ENCODE measurements at places on chromosomes 12 and 14. TPM values are rescaled to one million over a fixed set of nuclear protein-coding genes. Genes with fewer than 3 reads are reported as not detected.
A peak's percentile ranks its signal among the peaks of the same experiment; 100 is the strongest.

GRCh38 chr12:94174576-94174975 is 26.2 kb downstream of the PLXNC1 start:
- H3K27ac ChIP-seq, result no peak overlapping the region
- H3K4me1 ChIP-seq, result peaks cover 54% of the 10 kb centered on the region
- H3K36me3 ChIP-seq, result peaks cover 16% of the 10 kb centered on the region
- peak; percentile 72 for DNase-seq
- no peaks in the 10 kb centered on the region for H3K27me3 ChIP-seq
- no peak overlapping the region for H3K4me3 ChIP-seq

DNA sequence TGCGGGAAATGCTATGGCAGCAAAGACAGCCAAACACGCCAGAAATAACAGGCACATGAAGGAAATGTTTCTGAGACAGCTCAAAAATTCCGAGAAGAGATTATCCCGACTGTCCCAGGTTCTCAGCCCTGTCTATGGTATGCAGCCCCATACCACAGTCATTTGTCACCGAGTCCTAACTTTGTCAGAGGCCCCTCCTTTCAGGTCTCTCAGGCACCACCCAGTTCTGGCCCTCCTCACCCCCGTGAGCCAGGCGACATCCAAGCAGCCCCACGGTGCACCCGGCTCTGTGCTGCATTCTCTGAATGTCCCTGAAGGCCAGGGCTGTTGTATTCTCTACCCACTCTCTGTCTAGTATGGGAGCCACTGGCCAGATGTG is 24.0 kb downstream of the SSH1 start:
- H3K4me3 ChIP-seq, result no peak overlapping the region
- DNase-seq, result no peak
- peaks cover 38% of the 10 kb centered on the region for H3K36me3 ChIP-seq
- H3K27me3 ChIP-seq, result no peaks in the 10 kb centered on the region
- no peak overlapping the region for H3K27ac ChIP-seq
- peaks cover 40% of the 10 kb centered on the region for H3K4me1 ChIP-seq

GRCh38 chr12:19436931-19437330 is 2.4 kb upstream of the AEBP2 start:
- H3K36me3 ChIP-seq, result peaks cover 13% of the 10 kb centered on the region
- no peak overlapping the region for H3K4me3 ChIP-seq
- no peak overlapping the region for H3K27ac ChIP-seq
- peaks cover 35% of the 10 kb centered on the region for H3K4me1 ChIP-seq
- H3K27me3 ChIP-seq, result no peaks in the 10 kb centered on the region
- no peak for DNase-seq

DNA sequence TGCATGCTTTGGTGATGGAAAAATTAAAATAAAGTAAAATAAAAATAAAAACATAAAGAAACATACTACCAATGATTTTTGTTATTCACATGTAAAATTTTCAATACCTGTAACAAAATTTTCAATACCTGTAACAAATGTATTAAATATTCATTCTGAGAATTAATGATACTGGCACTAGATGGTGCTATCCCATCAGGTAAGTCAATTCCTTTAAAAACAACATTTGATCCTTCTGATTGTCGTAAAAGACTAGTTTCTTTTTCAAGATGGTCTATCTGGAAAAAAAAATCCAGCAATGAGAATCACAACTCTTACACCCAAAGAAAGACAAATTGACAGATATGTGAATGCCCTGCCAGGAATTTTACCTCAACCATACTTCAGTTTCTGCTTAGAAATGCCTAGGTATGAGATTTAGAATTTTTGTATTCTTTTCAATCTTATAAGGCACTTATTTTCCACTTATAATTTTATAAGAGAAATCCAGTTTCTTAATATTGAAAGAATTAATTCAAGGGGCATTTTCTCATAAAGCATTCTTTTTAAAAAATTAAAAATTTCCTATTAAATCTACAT is 30.7 kb downstream of the CEP290 start:
- H3K4me1 ChIP-seq, result peaks cover 2% of the 10 kb centered on the region
- no peak for DNase-seq
- no peak overlapping the region for H3K4me3 ChIP-seq

DNA sequence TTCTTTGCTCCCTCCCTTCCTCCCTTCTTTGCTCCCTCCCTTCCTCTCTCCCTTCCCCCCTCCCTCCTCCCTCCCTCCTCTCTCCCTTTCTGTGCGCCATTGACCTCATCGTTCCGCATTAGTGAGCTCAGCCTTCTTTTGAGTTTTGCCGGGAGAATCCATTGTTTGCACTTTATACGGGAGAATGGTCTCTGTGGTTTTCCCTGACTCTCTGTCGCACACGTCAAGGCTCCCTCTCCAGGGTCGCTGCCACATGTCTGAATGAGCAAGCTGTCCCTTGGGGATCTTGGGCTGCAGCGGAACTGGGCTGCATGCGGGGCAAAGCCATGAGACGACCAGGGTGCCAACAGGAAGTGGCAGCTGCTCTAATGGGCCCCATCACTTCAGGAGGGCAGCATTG is 118.5 kb downstream of the GLT1D1 start:
- no peak overlapping the region for H3K4me3 ChIP-seq
- no peak for DNase-seq
- H3K4me1 ChIP-seq, result no peaks in the 10 kb centered on the region
- H3K36me3 ChIP-seq, result no peaks in the 10 kb centered on the region

- peaks cover 43% of the 10 kb centered on the region for H3K4me1 ChIP-seq
- H3K36me3 ChIP-seq, result peaks cover 73% of the 10 kb centered on the region
- no peaks in the 10 kb centered on the region for H3K27me3 ChIP-seq
- DNase-seq, result no peak
- no peak overlapping the region for H3K4me3 ChIP-seq
- H3K27ac ChIP-seq, result peak overlapping the region; percentile 7
Observed at GRCh38 chr12:53461059-53461458, 9.2 kb downstream of the PCBP2 start.

The DACT1 gene
- 4.7 TPM for total RNA-seq

GRCh38 chr12:115500872-115501271 is 776.6 kb downstream of the MED13L start:
- no peaks in the 10 kb centered on the region for H3K27me3 ChIP-seq
- no peak for DNase-seq
- no peak overlapping the region for H3K4me3 ChIP-seq
- H3K36me3 ChIP-seq, result no peaks in the 10 kb centered on the region
- no peak overlapping the region for H3K27ac ChIP-seq

DNA sequence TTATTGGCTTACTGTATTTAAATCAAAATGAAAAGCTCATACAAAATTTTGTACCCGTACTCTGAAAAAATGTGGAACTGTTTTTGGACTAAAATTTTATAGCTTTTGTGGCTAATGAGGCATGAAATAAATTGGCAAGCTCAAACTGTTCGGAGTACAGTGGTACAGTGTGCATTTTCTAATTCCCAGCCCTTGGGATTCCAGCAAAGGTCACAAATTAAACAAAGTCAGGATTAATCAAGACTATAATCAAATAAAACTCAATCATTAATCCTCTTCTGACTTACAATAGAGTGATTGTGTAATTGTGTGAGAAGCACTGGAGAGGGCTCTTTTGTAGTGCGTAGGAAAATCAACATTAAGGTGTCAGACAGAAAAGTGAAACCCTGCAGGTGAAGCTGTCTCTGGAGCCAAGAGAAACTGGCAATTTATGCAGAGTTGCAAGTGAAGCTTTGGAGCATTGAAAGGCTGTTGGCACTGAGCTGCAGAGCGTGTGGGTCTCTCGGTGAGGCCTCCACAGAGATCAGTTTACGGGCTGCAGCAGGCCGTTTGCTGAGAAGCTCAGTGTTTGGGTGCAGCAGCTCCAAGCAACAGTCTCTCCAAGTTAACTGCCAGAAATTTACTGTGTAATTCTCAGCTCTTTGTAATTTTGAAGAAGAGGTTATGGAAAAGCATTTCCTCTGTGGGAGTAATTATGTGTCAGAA is 275.9 kb downstream of the FBXL14 start:
- H3K4me3 ChIP-seq, result no peak overlapping the region
- no peaks in the 10 kb centered on the region for H3K27me3 ChIP-seq
- H3K36me3 ChIP-seq, result peaks cover 17% of the 10 kb centered on the region
- no peak for DNase-seq
- H3K27ac ChIP-seq, result no peak overlapping the region
- H3K4me1 ChIP-seq, result peaks cover 4% of the 10 kb centered on the region

GRCh38 chr14:63290741-63291430 is 27.8 kb downstream of the GPHB5 start:
- peaks cover 17% of the 10 kb centered on the region for H3K27me3 ChIP-seq
- no peak overlapping the region for H3K27ac ChIP-seq
- H3K4me3 ChIP-seq, result no peak overlapping the region
- no peak for DNase-seq
- H3K36me3 ChIP-seq, result no peaks in the 10 kb centered on the region

DNA sequence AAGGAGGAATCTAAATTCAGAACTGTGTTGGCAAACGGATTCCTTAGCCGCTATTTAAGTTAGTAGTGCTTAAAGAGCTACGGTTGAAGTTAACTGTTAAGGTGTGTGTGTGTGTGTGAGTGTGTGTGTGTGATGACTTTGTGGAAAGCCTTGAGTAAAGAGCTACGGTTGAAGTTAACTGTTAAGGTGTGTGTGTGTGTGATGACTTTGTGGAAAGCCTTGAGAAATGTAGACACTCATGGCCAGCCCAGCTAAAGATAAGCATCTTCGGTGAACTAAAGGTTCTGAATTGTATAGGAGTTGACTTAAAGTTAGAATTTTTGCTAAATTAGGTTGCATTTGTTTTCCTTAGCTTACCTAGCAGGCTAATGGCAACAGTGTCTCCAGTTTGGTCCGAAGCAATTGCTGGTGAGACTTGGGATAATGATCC is 1.4 kb downstream of the KTN1 start:
- peaks cover 44% of the 10 kb centered on the region for H3K4me1 ChIP-seq
- H3K27me3 ChIP-seq, result no peaks in the 10 kb centered on the region
- DNase-seq, result no peak
- peak overlapping the region; percentile 61 for H3K27ac ChIP-seq
- H3K36me3 ChIP-seq, result no peaks in the 10 kb centered on the region

DNA sequence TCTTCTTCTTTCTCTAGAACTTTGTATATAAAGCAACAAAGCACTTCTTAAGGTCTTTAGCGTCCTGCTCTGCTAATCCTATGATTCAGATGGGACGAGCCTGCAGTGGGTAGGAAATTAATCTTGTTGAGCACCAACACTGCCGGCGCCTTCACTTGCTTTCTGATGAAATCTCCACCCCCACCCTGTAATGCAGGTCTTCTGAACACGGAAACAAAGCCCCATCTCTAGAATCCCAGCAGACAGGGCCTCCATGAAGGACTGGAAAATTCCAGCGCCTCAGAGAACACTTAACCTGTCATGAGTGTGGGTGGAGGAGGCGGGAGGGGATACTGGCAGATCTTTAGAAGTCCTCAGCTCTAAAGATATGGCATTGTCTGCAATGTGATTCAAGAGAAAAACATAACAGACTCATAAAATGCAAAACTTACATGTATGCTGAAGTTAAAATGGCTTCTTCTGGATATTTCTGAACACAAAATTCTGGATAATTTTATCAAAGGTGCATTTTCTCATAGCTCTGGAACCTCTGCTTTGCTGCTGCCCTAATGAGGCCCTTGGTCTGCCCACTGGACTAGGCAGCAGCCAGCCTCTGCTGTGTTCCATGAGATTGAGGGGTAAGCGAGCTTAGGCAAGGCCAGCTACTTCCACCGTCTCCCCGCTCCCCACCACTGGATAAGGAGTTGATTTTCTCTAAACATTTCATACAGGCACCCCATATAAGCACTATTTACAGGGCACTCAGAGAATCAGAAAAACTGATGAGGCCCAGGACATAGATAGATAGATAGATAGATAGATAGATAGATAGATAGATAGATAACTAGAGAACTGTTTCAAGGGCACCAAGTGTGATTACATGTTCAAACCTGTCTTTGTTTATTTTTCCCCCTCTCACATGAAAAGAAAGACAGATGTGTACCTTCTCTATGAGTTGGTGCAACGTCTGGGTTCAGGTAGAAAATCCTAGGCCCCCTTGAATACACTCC is 43.1 kb downstream of the ZFP36L1 start:
- H3K36me3 ChIP-seq, result no peaks in the 10 kb centered on the region
- no peak overlapping the region for H3K4me3 ChIP-seq
- no peaks in the 10 kb centered on the region for H3K4me1 ChIP-seq
- DNase-seq, result no peak

The TTC9 gene
- total RNA-seq, result 8.6 TPM
